ENCODE measurements at places on chromosomes 1 and 21.

DNA sequence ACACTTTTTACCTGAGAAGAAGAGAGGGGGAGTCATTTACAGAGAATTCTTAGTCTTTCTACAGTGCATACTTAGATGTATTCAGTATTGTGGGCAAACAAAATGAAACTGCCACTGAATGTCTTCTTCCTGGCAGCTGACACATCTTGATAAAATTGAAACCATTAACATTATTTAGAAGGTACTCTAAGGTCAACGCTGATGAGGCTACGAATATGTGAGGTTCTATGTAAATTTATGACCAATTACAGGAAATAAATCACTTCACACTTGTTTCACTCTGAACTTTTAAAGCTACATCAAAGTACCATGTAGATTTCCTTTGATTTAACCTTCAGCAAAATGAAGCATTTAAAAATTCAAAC is 51.3 kb upstream of the GFI1 start:
- no peaks in the 10 kb centered on the region for H3K4me1 ChIP-seq
- no peak overlapping the region for H3K4me3 ChIP-seq
- H3K27ac ChIP-seq, result no peak overlapping the region
- peaks cover 13% of the 10 kb centered on the region for H3K36me3 ChIP-seq
- H3K27me3 ChIP-seq, result no peaks in the 10 kb centered on the region

- H3K27me3 ChIP-seq, result no peaks in the 10 kb centered on the region
- H3K4me3 ChIP-seq, result no peak overlapping the region
- no peaks in the 10 kb centered on the region for H3K4me1 ChIP-seq
- no peak for DNase-seq
- no peak overlapping the region for H3K27ac ChIP-seq
These were observed 103.1 kb upstream of the CSF3R start for GRCh38 chr1:36585569-36586548.

DNA sequence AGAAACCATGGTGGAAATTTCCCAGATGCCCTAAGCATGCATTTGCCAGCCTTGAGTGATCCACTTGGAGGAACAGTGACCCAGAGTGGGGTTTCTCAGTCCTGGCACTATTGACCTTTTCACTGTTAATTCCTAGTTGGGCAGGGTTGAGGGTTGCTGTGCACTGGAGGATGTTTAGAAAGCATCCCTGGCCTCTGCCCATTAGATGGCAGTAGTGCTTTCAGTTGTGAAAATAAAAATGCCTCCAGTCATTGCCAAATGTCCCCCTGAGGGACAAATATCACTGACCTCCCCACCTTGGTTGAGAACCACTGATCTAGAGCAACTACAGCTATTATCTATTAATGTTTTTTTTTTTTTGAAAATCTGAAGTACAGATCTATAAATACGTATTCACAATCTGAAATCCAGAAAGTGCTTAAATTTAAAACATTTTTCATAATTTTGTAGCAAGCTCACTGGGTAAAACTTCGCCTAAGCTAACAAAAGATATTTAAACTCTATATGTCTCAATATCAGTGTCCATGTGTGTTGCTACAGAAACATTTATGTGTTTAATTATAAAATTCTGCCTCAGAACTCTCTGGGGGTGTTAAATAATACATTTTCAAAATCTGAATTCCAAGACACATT is 27.3 kb downstream of the F3 start:
- H3K4me3 ChIP-seq, result no peak overlapping the region
- DNase-seq, result peak; percentile 32
- peaks cover 12% of the 10 kb centered on the region for H3K36me3 ChIP-seq
- H3K27ac ChIP-seq, result no peak overlapping the region
- H3K27me3 ChIP-seq, result no peaks in the 10 kb centered on the region
- H3K4me1 ChIP-seq, result no peaks in the 10 kb centered on the region

DNA sequence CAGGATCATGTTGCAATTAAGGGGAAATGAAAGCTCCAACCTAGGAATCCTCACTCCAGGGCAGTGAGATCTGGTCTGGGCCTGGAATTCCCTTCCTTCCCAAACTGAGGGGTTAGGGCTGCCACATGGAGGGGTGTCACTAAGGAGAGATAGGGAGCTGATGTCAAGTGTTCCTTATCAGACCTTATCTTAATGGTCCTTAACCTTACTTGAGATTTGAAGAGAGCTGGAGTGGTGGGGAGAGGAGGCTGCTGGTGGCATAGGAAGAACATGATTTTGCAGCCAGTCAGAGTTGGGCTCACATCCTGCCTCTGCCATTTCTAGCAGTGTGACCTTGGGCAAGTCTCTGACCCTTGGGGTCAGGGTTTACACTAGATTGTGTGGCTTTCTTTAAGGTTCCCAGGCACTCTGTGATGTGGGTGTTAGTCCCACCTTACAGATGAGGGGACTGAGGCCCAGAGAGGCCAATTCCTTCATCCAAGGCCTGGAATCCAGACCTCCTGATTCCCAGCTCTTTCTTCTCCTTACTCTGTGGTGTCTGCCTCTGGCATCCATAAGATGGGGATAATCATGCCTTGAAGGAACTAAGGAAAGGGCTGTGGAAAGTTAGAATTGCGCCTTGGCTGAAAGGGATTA is 56.3 kb upstream of the SYNC start:
- peaks cover 7% of the 10 kb centered on the region for H3K4me1 ChIP-seq
- DNase-seq, result no peak
- H3K36me3 ChIP-seq, result no peaks in the 10 kb centered on the region
- H3K27me3 ChIP-seq, result peaks cover 17% of the 10 kb centered on the region
- no peak overlapping the region for H3K4me3 ChIP-seq

GRCh38 chr1:46219551-46220520 is 16.7 kb downstream of the LURAP1 start:
- no peaks in the 10 kb centered on the region for H3K4me1 ChIP-seq
- no peak for DNase-seq
- no peaks in the 10 kb centered on the region for H3K36me3 ChIP-seq
- no peaks in the 10 kb centered on the region for H3K27me3 ChIP-seq
- H3K4me3 ChIP-seq, result no peak overlapping the region

GRCh38 chr1:6860401-6860800 is 75.1 kb downstream of the CAMTA1 start:
- peaks cover 11% of the 10 kb centered on the region for H3K36me3 ChIP-seq
- no peak overlapping the region for H3K4me3 ChIP-seq
- no peak for DNase-seq
- no peak overlapping the region for H3K27ac ChIP-seq

- H3K4me1 ChIP-seq, result peaks cover 35% of the 10 kb centered on the region
- peak within 1 kb of the TSS; percentile 60 for H3K4me3 ChIP-seq
- peaks cover 38% of the 10 kb centered on the region for H3K27me3 ChIP-seq
- no peaks in the 10 kb centered on the region for H3K36me3 ChIP-seq
- H3K27ac ChIP-seq, result no peak within 1 kb of the TSS
- DNase-seq, result peak; percentile 34
These were observed at the start of gene FAM89A for GRCh38 chr1:231040019-231040799. Gene FAM89A, minus strand, starts transcription at chr1:231040254. Its CDS starts 43 bp downstream, at chr1:231040211.

GRCh38 chr1:94031154-94031553 is 89.8 kb downstream of the ABCA4 start:
- H3K36me3 ChIP-seq, result no peaks in the 10 kb centered on the region
- H3K27ac ChIP-seq, result no peak overlapping the region
- DNase-seq, result no peak
- no peak overlapping the region for H3K4me3 ChIP-seq

DNA sequence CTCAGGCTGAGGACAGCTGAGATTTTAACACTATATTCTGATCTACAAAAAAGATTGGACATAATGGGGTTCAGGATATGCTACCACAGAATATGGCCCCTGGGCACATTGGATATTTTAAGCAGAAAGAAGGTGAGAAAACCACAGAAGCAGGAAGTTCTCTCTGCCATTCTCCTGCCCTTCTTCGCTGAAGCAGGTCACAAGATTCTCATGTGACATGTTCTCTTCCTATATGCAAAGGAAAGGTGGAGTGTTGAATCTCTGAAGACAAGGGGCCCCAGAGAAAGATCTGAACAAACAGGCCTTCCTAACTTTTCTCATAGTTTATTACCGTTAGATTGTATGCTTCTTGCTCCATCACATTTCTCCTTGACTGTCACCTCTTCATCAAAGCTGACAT is 285.7 kb downstream of the S1PR1 start:
- H3K4me1 ChIP-seq, result no peaks in the 10 kb centered on the region
- H3K27ac ChIP-seq, result no peak overlapping the region
- no peak for DNase-seq
- H3K4me3 ChIP-seq, result no peak overlapping the region
- H3K27me3 ChIP-seq, result no peaks in the 10 kb centered on the region
- H3K36me3 ChIP-seq, result no peaks in the 10 kb centered on the region

GRCh38 chr1:25468033-25468432 is 37.3 kb downstream of the MACO1 start:
- H3K27ac ChIP-seq, result no peak overlapping the region
- peaks cover 29% of the 10 kb centered on the region for H3K36me3 ChIP-seq
- H3K27me3 ChIP-seq, result no peaks in the 10 kb centered on the region
- DNase-seq, result no peak
- no peak overlapping the region for H3K4me3 ChIP-seq

- no peak within 1 kb of the TSS for H3K27ac ChIP-seq
- DNase-seq, result no peak
- peaks cover 13% of the 10 kb centered on the region for H3K4me1 ChIP-seq
- H3K36me3 ChIP-seq, result no peaks in the 10 kb centered on the region
These were observed at the start of gene PLEKHA6 for GRCh38 chr1:204359474-204360255. Gene PLEKHA6, minus strand, starts transcription at chr1:204359929. Its CDS starts 86,202 bp downstream, at chr1:204273727.

DNA sequence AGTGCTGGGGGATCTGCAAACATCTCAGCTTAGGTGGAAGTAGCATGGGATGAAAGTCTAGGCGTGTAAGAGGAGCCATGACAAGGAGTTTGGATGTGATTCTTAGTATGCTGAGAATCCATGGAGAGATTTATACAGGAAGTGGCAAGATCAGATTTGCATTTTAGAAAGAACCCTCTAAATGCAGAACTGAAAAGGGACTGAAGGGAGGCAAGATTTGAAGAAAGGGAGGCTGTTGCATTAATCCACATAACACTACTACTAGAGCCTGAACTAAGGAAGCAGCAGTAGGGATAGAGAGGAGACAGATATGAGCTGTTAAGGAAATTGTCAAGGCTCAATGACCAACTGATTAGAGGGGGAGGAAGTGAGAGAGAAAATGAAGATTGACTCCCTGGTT is 9.8 kb downstream of the C1orf74 start:
- peak overlapping the region; percentile 71 for H3K27ac ChIP-seq
- H3K27me3 ChIP-seq, result no peaks in the 10 kb centered on the region
- peaks cover 68% of the 10 kb centered on the region for H3K36me3 ChIP-seq
- no peak for DNase-seq
- H3K4me3 ChIP-seq, result no peak overlapping the region

- no peaks in the 10 kb centered on the region for H3K36me3 ChIP-seq
- no peaks in the 10 kb centered on the region for H3K4me1 ChIP-seq
- DNase-seq, result no peak
- H3K27me3 ChIP-seq, result no peaks in the 10 kb centered on the region
- no peak overlapping the region for H3K27ac ChIP-seq
These were observed 617.5 kb downstream of the KIF26B start for GRCh38 chr1:245772325-245772724.

DNA sequence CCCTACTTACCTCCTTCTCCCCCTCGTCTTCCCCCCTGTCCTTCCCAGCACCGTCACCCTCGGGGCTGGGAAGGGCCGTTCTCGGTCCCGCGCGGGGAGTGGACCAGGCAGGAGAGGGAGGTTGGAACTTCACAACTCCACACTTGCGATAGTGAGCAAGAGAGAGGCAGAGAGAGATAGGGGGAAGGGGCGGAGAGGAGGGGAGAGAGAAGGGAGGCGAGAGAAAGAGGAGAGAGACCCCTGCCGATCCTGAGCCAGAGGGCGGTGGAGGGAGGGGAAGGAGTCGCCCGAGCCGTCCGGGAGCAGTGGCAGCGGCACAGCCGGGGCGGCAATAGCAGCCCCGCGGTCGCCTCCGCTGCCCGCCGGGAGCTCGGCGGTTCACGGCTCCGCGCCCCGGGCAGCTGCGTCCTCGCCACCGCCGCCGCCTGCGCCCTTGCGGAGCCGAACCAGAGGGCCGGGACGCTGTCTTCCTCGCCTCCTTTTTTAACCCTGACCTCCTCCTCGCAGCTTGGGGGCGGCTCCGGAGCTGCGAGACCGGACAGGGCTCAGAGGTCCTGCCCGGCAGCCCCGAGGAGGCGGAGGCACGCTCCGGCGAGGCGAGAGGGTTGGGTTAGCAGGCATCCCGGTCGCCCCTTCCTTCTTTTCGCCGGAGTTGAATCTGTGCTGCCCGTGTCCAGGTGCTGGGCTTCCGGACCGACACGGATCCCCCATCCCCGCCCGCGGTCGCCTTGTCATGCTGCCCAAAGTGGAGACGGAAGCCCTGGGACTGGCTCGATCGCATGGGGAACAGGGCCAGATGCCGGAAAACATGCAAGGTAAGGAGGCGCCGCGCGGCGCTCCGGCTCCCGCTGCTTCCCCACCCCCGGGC is 11.7 kb downstream of the NR5A2 start:
- H3K36me3 ChIP-seq, result no peaks in the 10 kb centered on the region
- H3K27ac ChIP-seq, result no peak overlapping the region
- peaks cover 99% of the 10 kb centered on the region for H3K27me3 ChIP-seq
- DNase-seq, result peak; percentile 40
- H3K4me3 ChIP-seq, result peak overlapping the region; percentile 84

Measured in CD14-positive monocyte (primary cell).